ENCODE measurements at places on chromosomes 11 and 22.

DNA sequence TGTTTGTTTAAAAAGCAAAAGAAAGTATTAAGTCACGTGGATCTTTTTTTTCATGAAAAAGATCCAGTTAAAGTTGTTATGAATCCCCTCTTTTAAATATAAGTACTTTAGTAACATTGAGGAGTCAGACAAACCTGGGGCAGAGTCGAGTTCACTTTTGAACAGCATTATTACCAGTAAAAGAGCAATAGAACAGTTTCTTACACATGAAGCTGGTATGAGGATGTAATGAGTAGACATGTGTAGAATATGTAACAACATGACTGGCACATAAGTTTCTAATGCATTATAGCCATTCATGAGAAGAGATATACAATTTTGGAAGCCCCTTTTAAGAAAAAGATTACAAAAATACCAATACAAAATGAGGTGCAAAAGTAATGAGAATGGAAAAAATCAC lies 7.6 kb upstream of the MUC15 start:
- DNase-seq = no peak

DNA sequence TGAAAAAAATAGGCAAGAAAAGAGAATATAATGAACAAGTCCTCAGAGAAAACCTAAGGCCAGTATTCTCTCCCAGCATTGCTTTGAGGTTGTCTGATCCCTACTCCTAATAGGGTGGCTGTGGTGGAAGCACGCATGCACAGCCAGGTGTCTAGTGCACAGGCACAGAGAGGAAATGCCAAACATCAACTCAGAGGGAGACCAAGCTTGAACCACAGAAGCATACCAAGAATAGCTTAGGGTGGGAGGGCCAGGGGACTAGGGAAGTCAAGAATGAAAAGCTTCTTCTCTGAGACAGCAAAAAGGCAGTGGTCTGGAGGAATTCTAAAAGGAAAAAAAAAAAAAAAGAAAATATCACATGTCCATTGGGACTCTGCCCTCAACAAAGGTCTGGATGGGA lies 244.1 kb upstream of the API5 start:
- DNase-seq = no peak

DNA sequence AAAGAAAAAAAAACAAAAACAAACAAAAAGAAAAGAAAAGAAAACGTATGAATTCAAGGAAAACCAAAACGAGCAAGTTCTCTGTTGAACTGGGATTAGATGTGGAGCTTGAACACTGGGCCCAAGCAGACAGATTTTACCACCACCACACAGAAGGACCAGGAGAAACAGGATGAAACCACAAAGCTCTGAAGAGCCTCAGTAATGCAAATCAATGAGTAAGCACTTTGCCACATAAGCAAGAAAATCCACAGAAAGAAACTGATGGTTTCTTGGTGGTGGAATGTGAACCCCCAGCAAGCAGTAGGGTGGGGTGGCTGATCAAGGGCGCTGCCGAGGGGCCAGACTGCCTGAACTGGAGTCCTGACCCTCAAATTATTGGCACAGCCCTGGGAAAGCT lies 50.9 kb upstream of the NFRKB start:
- no peak for DNase-seq

GRCh38 chr22:36028646-36029405 lies at the start of gene RBFOX2:
RBFOX2 (minus strand) TSS chr22:36028824; CDS start chr22:36028425, 399 bp downstream.
- peak; percentile 86 for DNase-seq

GRCh38 chr11:10719616-10720015 lies 26.1 kb upstream of the IRAG1 start:
- no peak for DNase-seq

DNA sequence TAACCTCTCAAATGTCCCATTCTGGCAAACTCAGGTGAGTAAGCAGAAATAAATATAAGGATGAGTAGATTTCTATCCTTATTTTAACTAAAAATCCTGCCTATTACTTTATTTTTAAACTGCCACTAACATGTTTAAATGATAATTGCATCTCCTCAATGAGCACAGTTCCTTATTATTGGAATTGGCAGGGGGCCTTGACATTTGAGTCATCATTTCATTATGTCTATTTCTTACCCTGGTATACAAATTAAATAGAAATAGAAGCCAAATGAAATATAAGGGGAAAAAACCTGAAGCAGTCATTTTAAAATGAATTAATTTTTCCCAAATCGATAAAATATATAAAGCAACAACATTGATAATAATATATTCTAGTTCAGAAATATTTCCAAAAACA lies 81.2 kb downstream of the GUCY1A2 start:
- no peak for DNase-seq

DNA sequence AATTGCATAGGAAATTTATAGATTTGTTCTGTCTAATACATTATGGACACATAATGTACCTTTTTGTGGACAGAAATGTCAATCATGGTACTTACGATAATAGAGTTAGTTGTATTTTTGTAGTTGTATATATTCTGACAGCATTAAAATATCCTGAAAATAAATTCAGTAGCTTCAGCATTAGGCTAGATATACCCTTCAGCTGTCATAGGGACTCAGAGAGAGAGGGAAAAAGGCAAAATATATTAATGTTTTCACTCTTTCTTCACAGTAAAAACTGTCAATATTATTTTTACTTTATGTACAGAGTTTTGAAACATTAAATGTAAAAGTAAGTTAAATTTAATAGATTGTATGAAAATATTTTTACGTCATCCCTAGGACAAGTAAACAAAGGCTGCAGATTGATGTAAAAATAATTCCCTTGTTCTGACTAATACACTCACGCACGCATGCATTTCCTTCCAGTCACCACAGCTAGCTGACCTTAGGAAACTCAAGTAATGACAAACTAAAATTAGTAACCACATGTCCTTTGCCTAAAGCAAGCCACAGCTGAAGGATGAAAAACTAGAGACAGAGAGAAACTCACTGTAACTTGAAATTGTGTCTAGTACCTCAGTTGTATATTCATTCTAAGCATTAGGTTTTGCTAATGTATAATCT lies 104.7 kb upstream of the CARD18 start:
- DNase-seq = no peak

- no peak for DNase-seq
These were observed 31.1 kb upstream of the DDI1 start for GRCh38 chr11:104005234-104005855.

DNA sequence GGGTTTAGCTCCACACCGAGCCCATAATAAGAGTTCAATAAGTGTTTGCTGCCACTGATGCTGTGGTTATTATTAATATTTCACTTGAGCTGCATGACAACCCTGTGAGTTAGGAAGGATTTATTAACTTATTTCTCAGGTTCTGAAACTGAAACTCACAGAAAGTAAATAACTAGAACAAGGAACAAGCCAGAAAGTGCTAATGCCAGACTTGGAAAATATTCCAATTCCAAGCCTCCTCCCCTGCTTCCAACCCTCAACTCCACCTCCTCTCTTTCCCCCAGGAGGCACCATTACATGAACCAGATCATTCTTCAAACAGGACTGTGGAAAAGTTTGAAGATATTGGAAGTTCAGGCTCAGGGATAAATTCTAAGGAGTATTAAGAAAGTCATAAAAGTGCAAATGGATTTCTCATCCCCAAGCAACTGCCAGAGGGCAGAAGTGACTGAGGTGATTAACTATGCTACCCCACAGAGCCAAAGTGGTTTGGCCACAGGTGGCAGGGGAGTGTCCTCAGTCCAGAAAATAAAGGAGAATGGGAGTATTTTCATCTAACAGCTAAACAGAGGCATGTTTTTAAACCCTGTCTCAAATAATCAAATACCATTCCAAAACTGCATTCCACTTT lies 3.2 kb upstream of the FJX1 start:
- no peak for DNase-seq

- DNase-seq = no peak
These were observed 124.8 kb upstream of the CNTN5 start for GRCh38 chr11:98895936-98896335.

DNA sequence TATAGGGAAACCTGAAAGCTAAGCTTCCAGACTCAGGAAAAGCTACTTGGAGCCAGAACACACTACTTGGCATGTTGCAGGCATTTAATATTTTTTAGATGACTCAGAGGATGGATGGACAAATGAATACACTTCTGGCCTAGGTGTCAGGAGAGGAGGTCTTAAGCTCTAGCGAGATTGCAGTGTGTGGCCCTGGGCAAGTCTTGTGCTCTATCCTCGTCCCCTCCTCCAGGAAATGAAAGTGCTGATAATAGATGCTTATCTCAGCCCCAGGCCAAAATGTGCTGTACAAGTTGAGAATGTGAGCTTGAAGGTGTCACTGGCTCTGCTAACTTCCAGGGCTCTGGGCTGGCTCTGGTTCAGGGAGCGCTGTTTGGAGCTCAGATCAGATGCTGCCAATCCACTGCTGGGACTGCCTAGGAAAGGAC lies 136.3 kb downstream of the PKNOX2 start:
- no peak for DNase-seq

DNA sequence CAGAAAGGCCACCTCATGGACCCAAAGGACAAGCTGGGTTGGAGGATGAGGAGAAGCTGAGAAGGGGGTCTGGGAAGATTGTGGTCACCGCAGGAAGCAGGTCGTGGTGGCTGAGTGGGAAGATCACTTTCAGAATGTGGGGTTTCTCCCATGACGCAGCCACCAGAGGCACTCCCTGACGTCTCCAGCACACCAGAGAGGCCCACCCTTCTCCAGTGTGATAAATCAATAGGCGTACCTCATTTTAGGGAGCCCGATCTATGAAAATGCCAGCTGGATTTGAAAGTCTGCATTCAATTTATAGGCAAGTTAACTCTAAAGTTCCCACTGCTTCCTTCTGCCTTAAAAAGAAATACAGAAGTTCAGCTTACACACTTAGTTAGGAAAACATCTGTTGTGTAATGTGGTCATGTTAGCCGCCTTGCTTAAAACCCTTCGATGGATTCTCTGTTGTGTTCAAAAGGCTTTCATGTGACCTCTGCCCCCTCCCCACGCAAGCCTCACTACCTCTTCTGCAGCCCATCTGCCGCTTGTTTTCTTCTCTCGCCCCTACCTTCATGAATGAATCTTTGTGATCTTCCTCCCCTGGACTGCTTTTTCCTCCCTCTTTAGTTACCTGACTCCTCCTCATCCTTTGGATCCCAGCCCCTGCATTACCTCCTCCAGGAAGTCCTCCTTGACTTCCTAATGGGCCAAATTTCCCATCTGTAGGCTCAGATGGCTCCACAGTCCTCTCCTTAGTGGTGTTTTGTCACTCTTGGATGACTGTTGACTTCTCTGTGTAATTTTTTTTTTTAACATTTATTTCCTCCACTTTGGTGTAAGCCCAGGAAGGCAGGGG lies 10.7 kb downstream of the TSPAN18 start:
- no peak for DNase-seq

- no peak for DNase-seq
These were observed 38.0 kb upstream of the JAM3 start for GRCh38 chr11:134030853-134031252.

- no peak for DNase-seq
These were observed 118.0 kb downstream of the SIK3 start for GRCh38 chr11:116980136-116980793.

DNA sequence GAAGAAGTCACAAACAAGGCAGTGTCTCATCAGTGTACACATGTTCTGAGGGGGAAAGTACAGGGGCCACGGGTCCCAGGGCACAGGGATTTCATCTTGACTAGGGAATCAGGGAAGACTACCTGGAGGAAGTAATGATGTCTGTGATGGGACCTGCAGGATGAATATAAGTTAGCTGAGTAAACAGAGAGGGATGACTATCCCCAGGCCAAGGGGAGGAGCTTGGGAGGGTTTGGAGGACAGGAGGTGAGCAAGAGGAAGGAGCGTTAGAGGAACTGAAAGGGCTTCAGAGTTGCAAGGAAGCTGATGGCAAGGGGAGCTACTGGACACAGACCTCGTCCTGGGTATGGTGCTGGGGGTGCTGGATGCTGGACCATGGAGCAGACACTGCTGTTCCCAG lies 56.4 kb downstream of the TRAF6 start:
- no peak for DNase-seq

GRCh38 chr11:46275964-46276641 lies 1.4 kb upstream of the CREB3L1 start:
- no peak for DNase-seq

- DNase-seq = no peak
These were observed 26.7 kb downstream of the QSER1 start for GRCh38 chr11:32919338-32919737.

GRCh38 chr11:126186708-126187529 lies 24.5 kb downstream of the RPUSD4 start:
- DNase-seq = no peak

GRCh38 chr22:41481925-41482318 lies 13.0 kb downstream of the ACO2 start:
- DNase-seq = no peak

DNA sequence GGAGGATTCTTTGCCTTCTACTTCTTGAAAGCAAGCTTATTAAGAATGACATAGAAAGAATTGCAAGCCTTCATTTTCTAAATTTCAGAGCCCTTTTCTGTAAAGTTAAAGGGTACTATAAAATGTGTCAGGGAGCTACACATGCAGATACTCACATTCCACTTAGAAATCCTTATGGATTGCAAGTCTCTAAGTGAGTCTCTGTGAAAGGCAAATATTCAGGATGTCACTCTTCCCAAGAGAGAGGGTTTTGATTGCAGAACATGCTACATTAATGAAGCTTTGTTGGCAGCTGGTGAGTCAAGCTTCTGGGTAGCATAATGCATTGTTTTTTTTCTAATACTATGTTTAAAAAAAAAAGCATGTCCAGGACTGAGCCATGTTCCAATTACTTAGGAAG lies 369.2 kb downstream of the DCDC1 start:
- no peak for DNase-seq

DNA sequence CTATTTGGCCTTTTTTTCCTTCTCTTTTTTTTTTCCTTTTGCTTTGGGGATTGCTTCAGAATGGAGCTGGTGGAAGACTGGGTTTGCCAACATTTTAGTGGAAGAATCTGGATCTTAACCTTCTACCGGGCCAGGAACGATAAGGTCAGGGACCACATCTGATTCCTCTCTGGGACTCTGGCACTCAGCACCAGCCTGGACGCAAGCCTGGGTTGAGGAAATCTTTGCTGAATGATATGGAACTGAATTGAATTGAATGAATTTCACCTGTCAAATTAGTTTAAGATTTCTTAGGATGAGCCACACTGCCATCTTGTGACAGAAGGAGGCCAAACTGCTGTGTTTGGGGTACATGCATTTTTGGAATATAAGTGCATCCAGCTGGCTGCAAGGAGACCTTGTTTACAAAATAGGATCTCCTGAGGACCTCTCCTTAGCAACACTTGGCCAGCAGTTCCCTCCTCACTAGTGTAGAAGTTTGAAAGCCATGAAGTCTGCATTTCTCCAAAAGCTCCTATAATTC lies 30.4 kb downstream of the TPBGL start:
- DNase-seq = no peak

DNA sequence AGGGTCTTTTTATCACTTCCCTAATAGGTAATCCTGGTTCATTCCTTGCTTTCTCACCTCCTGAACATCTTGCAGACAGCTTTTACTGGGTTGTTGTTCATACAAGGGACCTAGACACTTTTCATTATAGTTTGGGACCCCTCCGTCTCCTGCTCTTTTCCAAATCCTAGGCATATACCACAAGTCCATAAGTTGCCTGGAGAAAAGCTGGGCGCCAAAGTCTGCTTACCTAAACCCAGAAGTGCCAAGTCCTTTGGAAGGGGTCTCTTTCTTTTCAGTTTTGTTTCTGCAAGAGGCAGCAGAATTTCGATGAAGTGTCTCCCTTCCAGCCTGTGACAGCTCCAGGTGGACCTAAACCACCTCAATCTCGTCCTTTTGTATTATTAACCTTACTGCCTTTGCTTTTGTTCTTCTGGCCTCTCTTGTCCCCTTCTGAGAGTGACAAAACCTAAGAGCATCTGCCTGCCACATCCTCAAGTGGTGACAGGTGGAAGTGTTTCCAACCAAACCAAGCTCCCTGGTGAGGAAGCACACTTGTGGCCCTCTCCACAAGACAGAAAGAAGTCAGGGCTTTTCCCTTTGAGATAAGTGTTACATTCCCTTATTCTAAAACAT lies 19.5 kb upstream of the P2RY6 start:
- DNase-seq = no peak

Data from hippocampal formation (tissue), 2 donors.